ENCODE measurements at places on chromosomes 12 and 14.
A peak's percentile ranks its signal among the peaks of the same experiment; 100 is the strongest.

- no peak for DNase-seq
These were observed 501.7 kb upstream of the STXBP6 start for GRCh38 chr14:25551674-25552073.

GRCh38 chr14:35320472-35320871, 28.3 kb downstream of the PSMA6 start:
- DNase-seq: no peak

DNA sequence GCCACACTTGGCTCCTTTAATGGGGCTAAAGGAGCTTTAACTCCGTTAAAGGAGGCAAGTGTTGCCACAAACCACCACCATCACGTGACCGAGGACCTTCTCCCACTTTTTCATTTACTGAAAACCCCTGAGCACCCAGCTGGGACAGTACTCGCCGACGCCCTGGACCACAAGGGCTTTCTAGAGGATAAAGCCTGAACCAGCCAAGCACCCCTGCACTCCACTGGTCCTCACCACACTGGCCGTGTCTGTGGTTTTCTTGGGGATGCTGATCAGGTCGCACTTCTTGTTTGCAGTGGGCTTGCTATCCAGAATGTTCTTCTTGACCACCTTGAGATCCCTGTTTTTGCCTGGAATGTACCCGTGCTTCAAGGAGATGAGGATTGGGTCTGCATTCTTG, 14.7 kb upstream of the SELPLG start:
- no peak for DNase-seq

- no peak for DNase-seq
These were observed 49.2 kb downstream of the DAD1 start for GRCh38 chr14:22539831-22540230.

DNA sequence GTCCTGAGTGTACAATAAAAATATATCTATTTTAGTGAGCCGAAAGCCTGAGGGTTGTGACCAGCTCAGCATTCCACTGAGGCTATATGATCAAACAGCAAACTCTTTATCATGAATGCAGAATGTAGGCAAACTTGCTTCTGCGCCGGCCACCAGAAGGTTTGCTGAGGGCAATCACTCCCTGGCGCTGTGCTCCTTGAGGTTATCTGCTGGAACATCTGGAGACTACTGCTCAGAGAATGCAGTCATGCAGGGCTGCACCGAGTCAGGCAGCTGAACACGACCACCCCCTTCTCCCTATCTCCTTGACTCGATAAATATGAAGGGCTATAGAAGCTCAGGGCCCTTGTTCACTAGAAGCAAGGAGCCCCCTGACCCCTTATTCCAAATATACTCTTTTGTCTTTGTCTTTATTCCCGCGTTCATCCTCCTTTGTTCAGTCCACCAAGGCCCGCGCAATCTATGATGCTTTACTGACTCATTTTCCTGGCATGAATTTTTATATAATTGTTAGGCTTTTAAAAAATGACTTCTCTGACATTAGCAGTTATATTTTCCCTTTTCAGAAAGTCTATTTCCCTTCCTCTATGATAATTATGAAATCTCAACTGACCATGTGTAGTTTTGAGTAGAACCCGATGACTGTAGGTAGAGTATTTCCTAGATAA, 1089.3 kb downstream of the SLC16A7 start:
- no peak for DNase-seq

DNA sequence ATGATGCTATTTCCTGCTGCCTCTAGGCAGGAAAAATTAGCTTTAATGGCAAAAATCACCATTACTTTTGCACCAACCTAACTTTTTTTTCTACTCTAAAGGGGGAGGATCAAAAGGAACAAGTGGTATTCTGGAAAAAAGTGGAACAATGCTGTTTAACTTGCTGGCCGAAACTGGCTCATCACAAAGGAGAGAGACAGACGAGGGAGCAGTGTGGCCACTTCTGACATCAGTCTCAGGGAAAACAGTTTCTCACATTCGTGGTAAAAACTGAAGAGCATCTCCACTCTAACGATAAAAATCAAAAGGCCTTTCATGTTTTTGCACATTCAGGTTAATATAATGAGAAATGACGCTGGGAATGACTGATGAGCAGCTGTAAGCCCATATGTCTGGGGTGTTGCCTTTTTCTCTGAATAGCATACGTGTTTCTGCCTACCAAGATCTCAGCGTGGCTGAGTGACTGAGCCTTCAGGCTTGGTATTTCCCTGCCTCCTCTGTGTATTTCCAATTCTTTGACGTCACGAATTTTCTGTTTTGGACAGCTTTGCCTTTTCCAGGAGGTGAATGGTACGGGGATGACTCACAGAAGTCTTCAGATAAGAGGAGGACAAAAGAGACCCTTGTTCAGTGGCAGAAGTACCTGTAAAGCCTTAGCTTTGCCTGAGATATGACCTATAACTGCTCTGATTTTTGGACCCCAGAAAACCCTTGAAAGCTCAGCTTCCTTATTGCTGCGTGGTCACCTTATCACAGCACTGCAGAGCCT, 358.8 kb downstream of the GLT1D1 start:
- no peak for DNase-seq

DNA sequence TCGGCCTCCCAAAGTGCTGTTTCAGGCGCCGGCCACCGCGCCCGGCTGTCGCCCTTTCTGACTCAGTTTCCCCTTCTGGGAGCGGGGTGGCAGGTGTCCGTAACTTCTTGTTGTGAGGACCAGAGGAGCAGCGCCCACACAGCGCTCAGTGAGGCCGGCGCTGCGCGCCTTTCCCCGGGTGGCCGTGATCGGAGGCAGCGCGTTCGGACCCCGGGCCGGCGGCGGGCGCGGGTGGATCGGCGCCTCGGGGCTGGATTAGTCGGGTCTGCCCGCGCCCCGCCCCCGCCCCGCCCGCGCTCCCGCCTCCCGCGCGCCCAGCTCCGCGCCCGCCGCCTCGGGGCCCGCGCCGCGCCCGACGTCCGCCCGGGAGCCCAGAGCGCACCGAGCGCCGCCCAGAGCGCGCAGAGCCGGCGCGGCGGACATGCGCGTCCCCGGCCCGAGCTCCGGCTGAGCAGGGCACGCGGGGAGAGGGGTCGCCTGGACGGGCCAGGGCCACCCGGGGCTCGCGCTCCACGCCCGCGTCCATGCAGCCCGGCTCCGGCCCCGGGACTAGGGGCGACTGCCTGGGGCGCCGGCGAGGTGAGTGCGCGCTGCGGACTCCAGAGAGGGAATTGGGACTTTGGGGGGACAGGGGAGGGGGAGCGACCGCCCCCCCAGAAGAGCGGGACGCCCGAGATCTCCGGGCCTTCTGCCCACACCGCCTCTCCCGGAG, 50.6 kb downstream of the LRCOL1 start:
- DNase-seq: no peak

DNA sequence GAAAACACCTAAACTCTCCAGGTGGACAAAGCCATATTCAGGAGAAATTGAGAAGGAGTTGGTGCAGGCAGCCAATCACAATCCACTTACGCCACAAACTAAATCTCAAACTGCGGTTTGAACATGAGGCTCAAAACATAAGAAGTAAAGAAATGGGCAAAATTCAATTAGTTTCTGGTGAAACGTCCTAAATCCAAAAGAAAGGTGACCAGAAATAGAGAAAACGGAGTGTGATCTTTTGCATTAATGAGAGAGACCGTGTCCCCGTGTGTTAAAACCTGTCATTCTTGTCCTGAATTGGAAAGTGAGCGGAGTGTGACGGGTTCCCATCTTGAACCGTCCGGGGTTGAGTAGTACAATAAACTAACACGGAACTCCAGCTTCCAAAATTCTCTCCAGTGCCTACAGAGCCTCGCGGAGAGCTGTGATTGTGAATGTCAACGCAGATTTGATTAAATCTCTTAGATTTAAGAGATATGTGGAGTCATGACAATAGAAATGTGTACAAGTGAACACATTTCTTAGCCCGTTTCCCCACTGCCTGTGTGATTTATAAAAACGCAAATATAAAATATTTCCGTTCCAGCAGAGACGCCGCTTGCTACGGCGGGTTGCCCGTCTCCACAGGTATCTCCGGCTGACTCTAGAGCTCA, 595 bp upstream of the METAP2 start:
- DNase-seq: peak; percentile 26

GRCh38 chr12:41188841-41189394, 798 bp downstream of the PDZRN4 start:
- DNase-seq: no peak

DNA sequence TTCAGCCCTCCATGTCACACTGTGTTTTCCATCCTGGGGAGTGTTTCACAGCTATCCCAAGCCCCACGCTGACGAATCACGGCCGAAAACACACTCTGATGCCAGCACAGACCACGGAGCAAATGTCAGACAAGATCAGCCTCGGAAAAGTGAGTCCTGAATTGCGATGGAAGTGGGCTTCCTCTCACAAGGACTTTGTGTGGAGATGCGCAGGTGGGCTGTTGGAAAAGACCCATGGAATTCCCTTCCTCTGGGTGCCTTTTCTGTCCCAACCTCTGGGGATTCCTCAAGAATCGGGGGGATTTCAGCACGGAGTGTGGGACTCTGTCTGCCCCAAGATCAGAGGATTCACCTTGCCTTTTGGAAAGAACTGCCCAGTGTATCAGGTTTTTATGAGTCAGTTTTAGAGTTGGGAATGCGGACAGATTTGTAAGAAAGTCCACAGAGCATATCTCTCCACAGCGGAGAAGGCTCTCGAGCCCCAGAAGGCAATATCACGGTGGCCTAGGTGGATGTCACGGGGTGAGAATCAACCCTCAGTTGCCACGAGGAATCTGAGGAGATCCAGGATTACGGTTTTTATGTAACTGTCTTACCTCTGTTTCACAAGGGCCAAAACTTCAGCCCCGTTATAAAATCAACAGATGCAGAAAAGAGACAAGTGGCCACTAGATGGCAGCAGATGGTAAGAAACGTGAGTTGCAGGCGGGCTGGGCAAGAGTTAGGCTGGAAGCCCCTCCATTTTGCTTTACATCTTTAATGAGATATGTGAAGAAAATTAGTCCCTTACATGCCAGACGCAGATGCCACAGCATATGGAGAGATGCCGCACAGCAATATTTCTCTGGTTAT, 201.9 kb downstream of the DAD1 start:
- peak; percentile 35 for DNase-seq

DNA sequence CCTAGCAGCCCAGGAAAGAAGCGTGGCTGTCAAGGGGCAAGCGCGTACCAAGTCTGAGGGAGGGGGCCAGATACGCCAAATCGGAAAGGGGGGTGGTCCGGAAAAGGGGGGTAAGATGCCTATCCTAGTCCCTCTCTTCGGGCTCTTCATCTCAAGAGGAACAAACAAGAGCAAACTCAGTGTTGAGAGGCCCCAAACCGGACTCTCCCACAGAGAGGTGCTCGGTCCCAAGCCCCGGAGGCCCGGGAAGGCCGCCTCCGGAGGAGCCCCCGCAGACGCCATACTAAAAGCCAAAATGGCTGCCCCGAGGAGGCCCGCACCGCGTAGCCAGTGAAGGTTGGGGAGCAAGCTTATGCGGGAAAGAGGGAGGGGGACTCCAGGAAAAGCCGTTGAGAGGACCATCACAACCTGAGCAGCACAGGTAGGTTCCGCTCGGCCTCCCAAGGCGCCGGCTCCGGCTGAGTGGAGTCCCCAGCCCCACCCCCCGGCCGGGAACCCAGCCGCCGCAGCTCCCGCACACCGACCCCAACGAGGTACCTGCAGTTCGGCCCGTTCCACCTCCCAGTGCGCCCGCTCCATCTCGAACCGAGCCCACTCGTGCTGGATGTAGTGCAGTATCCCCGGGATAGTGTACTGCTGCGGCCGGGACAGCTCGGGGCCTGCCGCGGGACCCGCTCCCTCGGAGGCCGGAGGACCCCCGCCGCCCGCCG, at the start of gene AP4S1:
AP4S1 (plus strand) TSS at position 283 of the 710 bp plus-strand sequence. CDS start 40,548 bp downstream, outside the sequence.
- peak; percentile 39 for DNase-seq

GRCh38 chr12:69331519-69331908, 16.7 kb upstream of the LYZ start:
- DNase-seq: no peak

- DNase-seq: no peak
These were observed 1107.3 kb downstream of the SLC6A15 start for GRCh38 chr12:83805156-83805772.

- no peak for DNase-seq
These were observed 6.1 kb upstream of the NUAK1 start for GRCh38 chr12:106144847-106145246.

DNA sequence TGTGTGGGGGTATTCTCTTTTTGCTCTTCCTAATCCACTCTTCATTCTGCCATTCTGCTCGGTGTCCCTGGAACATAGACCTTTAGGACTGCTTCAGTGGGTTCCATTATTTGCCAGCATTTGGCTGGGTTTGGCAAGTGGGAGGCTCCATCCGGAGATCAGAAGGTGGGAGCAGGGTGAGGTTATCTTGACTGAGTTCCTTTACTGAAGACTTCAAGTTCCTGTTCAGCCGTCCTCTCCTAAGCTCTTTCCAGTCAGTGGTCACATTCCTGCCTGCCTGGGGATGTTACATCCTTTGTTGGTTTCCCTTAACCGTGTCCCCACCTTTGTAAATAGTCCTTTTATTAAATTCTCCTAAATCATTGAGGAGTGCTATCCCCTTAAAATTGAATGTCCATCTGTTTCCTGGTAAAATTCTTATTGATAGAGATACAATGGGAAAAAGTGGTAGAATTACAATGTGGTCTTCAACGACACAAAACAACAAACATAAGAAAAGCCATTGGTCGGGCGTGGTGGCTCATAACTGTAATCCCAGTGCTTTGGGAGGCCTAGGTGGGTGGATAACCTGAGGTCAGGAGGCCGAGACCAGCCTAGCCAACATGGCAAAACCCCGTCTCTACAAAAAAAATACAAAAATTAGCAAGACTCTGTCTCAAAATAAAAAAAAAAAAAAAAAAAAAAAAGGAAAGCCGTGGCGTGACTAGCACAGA, 5.0 kb upstream of the MIA2 start:
- no peak for DNase-seq

DNA sequence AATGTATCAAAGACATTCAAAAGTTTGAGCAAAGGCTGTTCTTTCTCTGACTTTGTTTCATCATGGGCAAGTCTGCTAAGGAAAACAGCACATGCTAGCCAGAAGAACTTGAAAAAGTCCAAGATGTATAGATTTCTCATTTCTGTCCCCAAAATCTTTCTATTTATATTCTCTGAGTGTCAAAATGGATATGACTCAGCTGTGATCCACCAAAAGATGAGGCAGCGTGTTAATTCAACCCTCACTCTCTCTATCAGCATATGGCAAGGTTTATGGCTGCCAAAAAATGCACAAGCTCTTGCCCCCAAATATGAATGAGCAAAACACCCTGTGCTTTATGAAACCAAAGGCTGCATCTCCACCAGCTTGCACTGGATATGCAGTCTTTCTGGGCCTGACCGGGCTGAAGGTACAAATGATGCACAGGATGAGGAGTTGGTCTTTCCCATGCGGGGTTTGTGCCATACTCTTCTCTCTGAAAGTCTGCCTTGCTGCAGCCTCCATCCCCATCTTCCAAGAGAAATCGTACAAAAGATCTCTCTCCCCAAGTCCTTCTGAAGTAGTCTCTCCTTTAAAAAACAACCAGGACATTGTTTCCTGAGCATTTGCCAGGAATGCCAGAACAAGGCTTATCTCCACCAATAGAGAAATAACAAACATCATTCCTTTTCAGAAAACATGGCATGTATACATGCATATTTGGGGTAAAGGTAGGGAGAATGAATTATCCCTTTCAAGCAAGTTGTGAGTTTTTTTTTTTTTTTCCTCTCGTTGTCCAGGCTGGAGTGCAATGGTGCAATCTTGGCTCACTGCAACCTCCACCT, 203.4 kb downstream of the TMX1 start:
- DNase-seq: no peak

- DNase-seq: peak; percentile 23
These were observed 26.8 kb upstream of the PEX5 start for GRCh38 chr12:7162691-7163114.

- DNase-seq: no peak
These were observed 306.7 kb downstream of the EMP1 start for GRCh38 chr12:13503094-13503835.

GRCh38 chr12:91896286-91897024, 249.2 kb downstream of the BTG1 start:
- no peak for DNase-seq

All from T-cell (primary cell).